ENCODE measurements at places on chromosomes 1 and 21.

- H3K36me3 ChIP-seq: no peaks in the 10 kb centered on the region
- H3K4me1 ChIP-seq: no peaks in the 10 kb centered on the region
- no peak for DNase-seq
Observed at GRCh38 chr1:3105167-3105863, 36.3 kb downstream of the PRDM16 start.

DNA sequence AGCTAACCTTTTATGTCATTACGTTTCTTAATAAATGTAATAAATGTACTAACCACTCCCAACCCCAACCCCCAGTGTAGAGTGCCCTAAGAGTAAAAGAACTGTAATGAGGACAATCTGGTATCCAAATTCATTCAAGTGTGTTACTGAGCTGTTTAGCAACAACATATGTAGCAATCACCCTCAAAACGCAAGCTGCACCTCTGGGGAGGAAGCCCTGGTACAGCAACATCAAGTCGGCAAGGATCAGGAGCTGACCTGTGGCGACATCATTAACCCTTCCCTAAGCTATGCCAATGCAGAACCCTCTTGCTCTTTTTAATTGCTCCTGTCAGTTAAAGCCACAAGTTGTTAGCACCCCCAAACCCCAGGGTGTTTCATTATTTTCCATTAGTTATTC, 47.1 kb downstream of the STX6 start:
- no peak overlapping the region for H3K27ac ChIP-seq
- H3K4me1 ChIP-seq: peaks cover 27% of the 10 kb centered on the region
- no peaks in the 10 kb centered on the region for H3K27me3 ChIP-seq
- peaks cover 97% of the 10 kb centered on the region for H3K36me3 ChIP-seq

DNA sequence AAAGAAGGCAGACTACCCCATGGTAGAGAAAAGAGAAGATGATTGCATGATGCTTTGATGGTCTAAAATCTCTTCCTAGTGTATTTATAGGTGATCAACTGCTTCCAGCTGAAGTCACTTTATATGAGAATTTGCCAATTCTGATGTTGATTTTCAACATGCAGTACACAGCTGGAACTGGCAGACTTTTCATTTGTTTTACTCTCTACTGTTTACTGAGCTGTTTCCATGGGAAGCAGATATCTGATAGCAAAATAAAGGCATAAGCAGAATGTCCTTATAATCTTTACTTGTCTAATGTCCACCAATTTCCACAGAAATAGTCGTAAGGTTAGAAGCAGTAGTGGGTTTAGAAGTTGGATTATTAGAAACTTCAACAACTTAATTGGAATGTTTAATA, 74.9 kb downstream of the SYDE2 start:
- no peak for DNase-seq
- peaks cover 2% of the 10 kb centered on the region for H3K27me3 ChIP-seq
- no peak overlapping the region for H3K27ac ChIP-seq
- no peaks in the 10 kb centered on the region for H3K36me3 ChIP-seq
- H3K4me1 ChIP-seq: no peaks in the 10 kb centered on the region

DNA sequence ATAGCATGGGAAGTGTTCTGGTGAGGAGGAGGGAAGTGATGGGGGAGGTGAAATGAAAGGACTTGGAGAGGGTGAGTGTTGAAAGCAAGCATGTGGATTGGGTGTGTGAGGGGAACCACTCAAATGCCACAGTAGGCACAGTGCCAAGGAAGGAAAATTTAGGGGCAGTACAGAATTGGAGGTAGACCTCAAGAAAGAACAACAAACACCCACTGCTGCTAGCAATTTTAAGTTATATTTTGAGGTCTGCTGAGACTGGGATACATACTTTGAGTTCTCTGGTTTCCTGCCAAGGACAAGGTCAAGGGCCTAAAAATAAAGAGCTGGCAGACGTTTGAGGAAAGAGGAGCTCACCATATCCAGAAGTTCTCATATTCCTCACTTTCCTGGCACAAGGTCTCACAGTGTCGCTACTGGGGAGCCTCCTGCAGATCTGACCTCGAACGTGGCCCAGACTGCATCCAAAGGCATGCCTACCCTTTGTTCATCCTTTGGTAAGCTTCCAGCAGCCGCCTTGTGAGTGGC, 104.0 kb downstream of the BRINP2 start:
- no peaks in the 10 kb centered on the region for H3K4me1 ChIP-seq
- H3K27ac ChIP-seq: no peak overlapping the region
- no peaks in the 10 kb centered on the region for H3K36me3 ChIP-seq
- DNase-seq: no peak

- DNase-seq: no peak
- H3K4me3 ChIP-seq: no peak overlapping the region
- no peaks in the 10 kb centered on the region for H3K4me1 ChIP-seq
- no peak overlapping the region for H3K27ac ChIP-seq
- H3K27me3 ChIP-seq: no peaks in the 10 kb centered on the region
Observed at GRCh38 chr21:22609802-22610201, 1611.6 kb downstream of the NCAM2 start.

GRCh38 chr1:23558872-23559135, 497 bp downstream of the ID3 start:
- DNase-seq: no peak
- H3K27ac ChIP-seq: peak overlapping the region; percentile 79
- H3K4me1 ChIP-seq: peaks cover 74% of the 10 kb centered on the region
- peaks cover 18% of the 10 kb centered on the region for H3K36me3 ChIP-seq
- peaks cover 2% of the 10 kb centered on the region for H3K27me3 ChIP-seq

DNA sequence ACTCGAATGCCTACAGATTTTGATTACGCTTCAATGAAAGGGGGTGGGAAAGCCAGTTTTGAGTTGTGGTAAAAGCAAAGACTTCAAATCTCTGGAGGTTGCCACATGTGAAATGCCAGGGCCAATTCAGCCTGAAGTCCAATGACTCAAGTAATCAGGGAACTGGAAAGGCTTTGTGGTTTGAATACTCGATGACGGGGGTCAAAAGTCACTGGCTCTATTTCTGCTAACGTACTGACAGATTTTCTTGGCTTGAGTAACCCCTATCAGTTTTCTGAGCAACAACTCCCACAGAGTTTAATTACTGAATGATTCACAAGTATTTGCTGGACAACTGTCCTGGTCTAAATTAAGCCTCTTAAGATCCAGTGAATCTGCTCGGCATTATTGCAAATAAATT, 152.2 kb downstream of the SIPA1L2 start:
- no peak overlapping the region for H3K4me3 ChIP-seq
- H3K27ac ChIP-seq: no peak overlapping the region
- peaks cover 4% of the 10 kb centered on the region for H3K36me3 ChIP-seq
- H3K4me1 ChIP-seq: no peaks in the 10 kb centered on the region

DNA sequence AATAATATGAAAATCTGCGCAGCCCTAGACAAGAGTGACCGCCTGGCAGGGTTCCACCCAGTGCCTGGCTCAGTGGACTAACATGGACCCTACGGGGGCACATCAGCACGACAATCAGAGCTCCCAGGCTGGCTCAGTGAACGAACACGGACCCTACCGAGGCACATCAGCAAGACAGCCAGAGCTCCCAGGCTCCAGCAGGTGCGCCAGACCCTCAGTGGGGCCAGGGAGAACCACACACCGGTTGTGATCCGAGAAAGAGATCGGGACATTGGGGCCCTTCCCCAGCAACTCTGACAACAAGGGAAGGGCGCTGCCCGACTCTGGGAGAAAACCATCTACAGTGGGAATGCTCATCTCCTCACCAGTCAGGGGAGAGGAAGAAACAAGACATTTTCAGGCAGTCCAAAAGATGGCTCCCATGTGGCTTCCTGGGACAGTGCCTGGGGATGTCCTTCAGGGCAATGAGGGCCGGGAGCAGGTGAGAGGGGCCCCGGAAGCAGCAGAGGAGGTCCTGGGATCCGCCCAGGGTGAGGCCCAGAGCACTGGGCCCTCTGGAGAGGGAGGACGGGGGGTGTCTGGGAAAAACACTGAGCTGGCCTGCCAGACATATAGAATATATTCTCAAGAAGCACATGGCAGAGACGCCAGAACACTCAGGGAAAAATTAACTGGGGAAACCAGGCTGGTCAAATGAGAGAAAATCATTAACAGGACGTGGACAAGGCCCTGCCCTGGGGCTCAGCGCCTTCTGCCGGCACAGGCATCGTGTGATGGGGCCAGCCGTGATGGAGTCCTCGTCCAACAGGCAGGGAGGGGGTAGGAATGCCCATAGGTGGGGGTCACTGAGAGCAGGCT, 4.8 kb downstream of the ARHGEF16 start:
- no peaks in the 10 kb centered on the region for H3K36me3 ChIP-seq
- H3K27me3 ChIP-seq: peaks cover 5% of the 10 kb centered on the region
- H3K27ac ChIP-seq: no peak overlapping the region
- peaks cover 3% of the 10 kb centered on the region for H3K4me1 ChIP-seq

Measured in activated T-cell treated with anti-CD3 and anti-CD28 coated beads, Interleukin-2, amount 50 U/mL, for 24 hours (primary cell).